Panc1 (cell line): ENCODE measurements at places on chromosomes 4 and X. TPM values are rescaled to one million over a fixed set of nuclear protein-coding genes. Genes with fewer than 3 reads are reported as not detected.

- DNase-seq: no peak
- no peaks in the 10 kb centered on the region for H3K27me3 ChIP-seq
- H3K4me3 ChIP-seq: no peak overlapping the region
- H3K27ac ChIP-seq: no peak overlapping the region
- no peaks in the 10 kb centered on the region for H3K36me3 ChIP-seq
These were observed 1003.8 kb upstream of the INTU start for GRCh38 chr4:126628933-126629332.

- H3K27me3 ChIP-seq: no peaks in the 10 kb centered on the region
- no peak for DNase-seq
- H3K4me3 ChIP-seq: no peak overlapping the region
- H3K4me1 ChIP-seq: no peaks in the 10 kb centered on the region; the same call in 1 of the 2 replicates
These were observed 23.6 kb upstream of the YTHDC1 start for GRCh38 chr4:68373513-68373912.

GRCh38 chr4:16764622-16765021, 133.8 kb downstream of the LDB2 start:
- no peak overlapping the region for H3K4me3 ChIP-seq
- H3K4me1 ChIP-seq: no peaks in the 10 kb centered on the region
- DNase-seq: no peak
- no peak overlapping the region for H3K27ac ChIP-seq
- no peaks in the 10 kb centered on the region for H3K27me3 ChIP-seq

GRCh38 chr4:40216622-40217366, 20.0 kb downstream of the RHOH start:
- no peak for DNase-seq
- no peak overlapping the region for H3K4me3 ChIP-seq
- H3K4me1 ChIP-seq: peaks cover 5% of the 10 kb centered on the region; the same call in 1 of the 2 replicates
- H3K27me3 ChIP-seq: no peaks in the 10 kb centered on the region
- H3K36me3 ChIP-seq: no peaks in the 10 kb centered on the region

DNA sequence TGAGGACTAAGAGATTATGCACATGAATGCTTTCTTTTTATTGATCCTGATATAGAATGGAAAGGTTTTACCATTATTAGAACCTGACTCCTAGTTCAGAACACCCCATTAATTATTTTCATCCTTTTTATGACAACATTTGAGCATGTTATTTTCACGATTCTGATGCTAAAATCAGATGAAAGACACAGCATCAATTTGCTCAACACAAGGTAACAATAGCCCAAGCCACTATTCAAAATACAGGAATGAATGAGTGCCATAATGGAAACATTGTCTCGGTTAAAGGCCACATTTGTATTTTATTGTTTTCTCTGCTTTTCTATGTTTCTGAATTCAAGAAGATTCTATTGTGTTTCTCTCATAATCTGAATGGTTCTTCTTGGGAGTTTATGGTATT, 126.3 kb upstream of the POF1B start:
- H3K4me1 ChIP-seq: no peaks in the 10 kb centered on the region
- H3K4me3 ChIP-seq: no peak overlapping the region
- no peaks in the 10 kb centered on the region for H3K27me3 ChIP-seq
- no peak overlapping the region for H3K27ac ChIP-seq
- H3K36me3 ChIP-seq: no peaks in the 10 kb centered on the region

- H3K27me3 ChIP-seq: no peaks in the 10 kb centered on the region
- H3K4me1 ChIP-seq: no peaks in the 10 kb centered on the region
- H3K27ac ChIP-seq: no peak overlapping the region
- H3K4me3 ChIP-seq: no peak overlapping the region
- DNase-seq: no peak
These were observed 50.6 kb downstream of the SCFD2 start for GRCh38 chr4:53315300-53315699.

DNA sequence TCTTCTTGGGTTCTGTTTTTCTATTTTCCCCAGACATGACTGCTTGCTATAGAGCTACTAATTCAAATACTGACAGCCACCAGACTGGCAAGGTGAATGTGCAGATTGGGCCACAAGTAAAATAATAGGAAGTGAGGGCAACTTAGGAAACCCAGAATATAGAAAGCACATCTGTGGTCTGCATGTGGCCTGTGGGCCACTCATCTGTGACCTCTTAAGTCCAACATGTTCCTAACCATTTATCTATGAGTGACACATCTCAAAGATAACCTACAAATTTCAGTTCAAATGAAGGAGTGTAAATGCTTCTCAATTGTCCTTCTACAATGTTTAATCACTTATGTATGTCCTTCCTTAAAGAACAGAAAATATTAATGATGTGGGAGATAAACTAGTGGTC, 128.9 kb downstream of the REELD1 start:
- H3K4me3 ChIP-seq: no peak overlapping the region
- no peaks in the 10 kb centered on the region for H3K27me3 ChIP-seq
- H3K36me3 ChIP-seq: no peaks in the 10 kb centered on the region
- H3K27ac ChIP-seq: no peak overlapping the region

The TCEANC gene
- 0.92 TPM for total RNA-seq

The ANK2 gene
- total RNA-seq: 5.5 TPM

The ADGRA3 gene
- 41.2 TPM for total RNA-seq
